Right ventricle myocardium superior (tissue), 1 donor: ENCODE measurements at places on chromosomes 16 and 17. TPM values are rescaled to one million over a fixed set of nuclear protein-coding genes. Genes with fewer than 3 reads are reported as not detected.

GRCh38 chr17:51056813-51057510 lies 63.7 kb downstream of the SPAG9 start:
- no peak for DNase-seq

DNA sequence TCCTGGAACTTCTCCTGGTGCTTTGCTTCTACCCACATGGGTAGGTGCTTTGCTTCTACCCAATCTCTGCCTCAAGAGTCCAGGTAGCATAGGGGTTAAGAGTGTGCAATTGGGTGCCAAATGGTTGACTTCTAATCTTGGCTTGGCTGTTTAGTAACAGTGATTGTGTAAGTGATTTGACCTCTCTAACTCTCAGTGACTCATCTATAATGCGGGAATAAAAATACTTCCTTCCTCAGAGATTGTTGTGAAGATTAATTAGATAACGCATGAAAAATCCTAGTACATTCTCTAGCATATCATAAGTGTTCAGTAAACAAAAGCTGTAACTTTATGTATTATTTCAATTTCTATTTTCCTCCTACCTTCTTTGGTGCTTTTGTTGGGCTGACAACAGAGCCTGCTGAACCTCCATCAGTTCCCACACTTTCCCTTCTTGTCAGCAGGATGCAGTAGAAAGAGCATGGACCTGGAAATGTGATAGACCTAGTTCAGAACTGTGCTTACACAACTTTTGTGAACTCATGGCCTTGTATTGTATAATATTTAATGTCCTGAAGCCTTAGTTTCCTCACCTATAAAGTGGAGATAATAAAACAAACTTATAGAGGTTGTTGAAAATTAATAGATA lies 72.9 kb upstream of the SMIM36 start:
- no peak for DNase-seq

- DNase-seq, result no peak
These were observed 7.2 kb upstream of the KIFC3 start for GRCh38 chr16:57809276-57810196.

GRCh38 chr17:44065668-44066203 lies 735 bp downstream of the LSM12 start:
- DNase-seq, result no peak

DNA sequence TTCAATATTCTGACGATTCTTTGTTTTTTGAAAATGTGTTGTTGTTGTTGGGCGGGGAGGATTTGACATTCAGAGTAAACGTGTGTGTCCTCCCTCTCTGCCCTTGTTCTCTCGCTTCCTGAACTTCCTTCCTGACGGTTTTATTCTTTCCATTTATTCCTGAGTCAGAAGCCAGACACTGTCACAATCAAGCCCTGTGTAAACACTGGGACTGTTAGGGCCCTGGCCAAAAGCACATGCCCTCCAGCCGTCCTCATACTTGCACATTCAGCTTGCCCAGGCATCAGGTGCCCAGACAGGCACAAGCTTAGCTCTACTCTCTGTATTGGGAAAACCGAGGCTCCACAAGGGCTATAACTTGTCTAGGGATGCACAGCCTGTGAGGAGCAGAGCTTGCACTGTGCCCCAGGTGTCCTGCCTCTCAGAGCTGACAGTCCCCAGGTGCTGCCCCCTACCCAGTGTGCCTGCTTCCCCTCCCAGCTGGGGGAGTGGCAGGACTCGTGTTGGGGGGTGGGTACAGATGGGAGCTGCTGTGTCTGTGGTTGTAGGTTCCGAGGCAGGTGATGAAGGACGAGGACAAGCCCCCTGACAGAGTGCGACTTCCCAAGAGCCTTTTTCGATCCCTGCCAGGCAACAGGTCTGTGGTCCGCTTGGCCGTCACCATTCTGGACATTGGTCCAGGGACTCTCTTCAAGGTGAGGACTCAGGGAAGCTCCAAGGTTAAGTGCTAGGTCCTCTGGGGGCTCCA lies 9.7 kb downstream of the ADGRG3 start:
- DNase-seq, result no peak

GRCh38 chr16:57409870-57410587 lies 5.5 kb downstream of the CCL17 start:
- DNase-seq, result no peak

- DNase-seq, result peak; percentile 69
These were observed 82.4 kb downstream of the ANKRD11 start for GRCh38 chr16:89407925-89408300.

DNA sequence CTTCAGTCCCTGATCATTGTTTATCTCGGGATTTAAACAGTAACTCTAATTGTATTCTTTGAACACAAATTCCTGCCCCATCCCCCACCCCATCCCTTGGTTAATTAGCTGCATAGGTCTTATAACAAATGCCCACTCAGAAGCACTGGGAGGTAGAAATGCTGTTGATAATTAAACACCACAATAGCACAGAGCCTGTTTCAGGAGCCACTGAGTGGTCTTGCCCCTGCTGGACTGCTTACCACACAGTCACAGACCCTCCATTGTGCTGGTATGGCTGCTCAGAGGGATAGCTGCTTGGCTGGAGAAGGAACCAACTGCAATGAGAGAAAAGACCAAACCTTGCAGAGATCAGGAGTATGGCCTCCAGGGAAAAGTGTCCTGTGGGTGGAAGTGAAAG lies 214.1 kb downstream of the ANKFN1 start:
- DNase-seq, result no peak

- DNase-seq, result no peak
These were observed 20.2 kb downstream of the KNOP1 start for GRCh38 chr16:19697756-19698318.

DNA sequence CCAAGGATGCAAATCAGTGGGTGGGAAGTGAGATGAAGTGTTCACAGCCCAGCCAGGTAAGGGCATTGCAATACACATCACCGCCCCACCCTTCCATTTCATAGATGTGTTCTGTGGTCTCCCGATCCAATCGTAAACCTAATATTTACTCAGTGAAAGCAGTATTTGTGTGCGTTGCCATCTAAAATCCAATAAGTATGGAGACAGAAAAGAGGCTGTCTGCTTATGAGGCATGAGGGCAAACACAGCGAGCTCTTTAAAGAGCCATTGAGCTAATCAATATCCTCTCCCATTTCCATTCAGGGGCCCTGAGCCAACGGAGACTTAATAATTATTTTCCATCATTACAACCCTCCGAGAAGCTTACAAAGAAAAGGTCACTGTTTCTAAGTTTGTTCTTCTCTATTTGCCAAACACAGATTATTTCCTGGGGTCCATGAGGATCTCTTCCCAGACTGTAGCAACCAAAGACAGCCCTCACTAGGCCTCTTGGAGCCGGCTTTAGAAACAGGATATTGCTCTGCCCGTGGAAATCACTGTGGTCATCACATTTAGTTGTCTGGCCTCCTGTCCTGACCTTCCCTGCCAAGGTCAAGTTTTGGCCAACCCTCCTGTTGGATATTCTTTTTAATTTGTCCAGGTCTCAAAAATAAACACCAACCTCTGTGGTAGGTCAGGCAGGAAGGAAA lies 120.1 kb downstream of the SLC39A11 start:
- no peak for DNase-seq

DNA sequence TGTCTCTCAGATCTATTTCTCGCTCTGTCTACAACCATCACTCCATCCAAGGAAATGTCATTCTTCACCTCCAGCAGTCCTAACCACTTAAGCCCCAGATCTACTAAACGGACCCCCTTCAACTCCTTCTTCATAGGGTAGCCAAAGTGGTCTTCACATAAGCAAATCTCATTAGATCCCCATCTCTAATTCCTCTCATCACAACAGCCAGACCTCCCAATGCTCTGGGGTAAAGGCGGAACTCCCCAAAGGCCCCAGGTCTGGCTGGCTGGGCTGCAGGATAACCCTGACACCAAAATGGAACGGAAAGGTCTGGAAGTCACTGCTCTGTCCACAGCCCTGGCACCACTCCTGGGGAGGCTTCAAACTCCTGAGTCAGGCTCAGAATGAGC lies 11.1 kb downstream of the ST3GAL2 start:
- DNase-seq, result no peak

GRCh38 chr17:74362810-74363498 lies 1.3 kb upstream of the BTBD17 start:
- no peak for DNase-seq

GRCh38 chr16:58656899-58657298 lies 27.3 kb upstream of the CNOT1 start:
- no peak for DNase-seq

DNA sequence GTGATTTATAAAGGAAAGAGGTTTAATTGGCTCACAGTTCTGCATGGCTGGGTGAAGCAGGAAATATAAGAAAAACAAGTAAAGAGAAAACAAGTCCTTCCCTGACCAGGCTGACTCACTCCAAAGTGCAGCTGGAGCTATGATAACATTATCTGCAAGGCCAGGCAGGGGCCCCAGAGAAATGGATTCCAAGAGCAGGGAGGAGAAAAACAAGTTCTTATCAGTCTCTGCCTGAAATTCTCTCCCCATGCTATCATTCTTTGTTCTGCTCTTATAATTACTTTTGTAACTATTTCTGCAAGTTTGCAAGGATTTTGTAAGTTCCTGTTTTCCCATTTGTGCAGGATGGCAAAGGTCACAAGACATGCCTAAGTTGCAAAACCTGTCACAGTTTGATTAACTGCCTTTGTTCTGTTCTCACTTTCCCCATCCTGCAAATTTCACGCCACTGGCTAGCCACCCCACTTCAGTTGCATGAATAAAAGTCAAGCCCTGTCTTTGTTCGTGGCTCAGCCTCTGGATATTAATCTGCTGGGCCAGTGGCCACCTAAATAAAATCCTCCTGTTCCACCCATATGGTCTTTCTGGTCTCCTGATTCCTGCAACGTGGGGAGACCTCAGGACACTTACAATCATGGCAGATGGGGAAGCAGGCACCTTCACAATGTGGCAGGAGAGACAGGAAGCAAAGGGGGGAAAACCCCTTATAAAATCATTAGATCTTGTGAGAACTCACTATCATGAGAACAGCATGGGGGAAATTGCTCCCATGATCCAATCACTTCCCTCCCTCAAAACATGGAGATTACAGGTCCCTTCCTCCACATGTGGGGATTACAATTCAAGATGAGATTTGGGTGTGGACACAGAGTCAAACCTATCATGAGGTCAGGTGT lies 13.1 kb downstream of the ABCA9 start:
- DNase-seq, result peak; percentile 76

GRCh38 chr16:24723663-24724062 lies 5.8 kb upstream of the TNRC6A start:
- DNase-seq, result no peak

The SPPL2C gene
- total RNA-seq, result not detected

The XAF1 gene
- 16.6 TPM for total RNA-seq

The PRR29 gene
- total RNA-seq, result 0.30 TPM

The CD300C gene
- total RNA-seq, result 1.00 TPM

The MFSD6L gene
- 0.11 TPM for total RNA-seq
